Bladder microvascular endothelial cell (primary cell): ENCODE measurements at places on chromosomes 6 and 20. TPM values are rescaled to one million over a fixed set of nuclear protein-coding genes. Genes with fewer than 3 reads are reported as not detected.

The KCNK16 gene
- total RNA-seq = not detected in 2 replicates

The HLA-DRB1 gene
- total RNA-seq = 4.2 and 55.4 TPM in 2 replicates

The HUS1B gene
- total RNA-seq = 0.65 and 3.7 TPM in 2 replicates

The TPX2 gene
- total RNA-seq = 25.2 and 35.5 TPM in 2 replicates

The ENPP5 gene
- total RNA-seq = not detected in 2 replicates

The REM1 gene
- total RNA-seq = 0.06 TPM in 1 of 2 replicates, not detected in the other

The PNPLA1 gene
- not detected in 2 replicates for total RNA-seq

The OR12D3 gene
- not detected in 2 replicates for total RNA-seq

The SLC17A9 gene
- 6.9 and 7.3 TPM in 2 replicates for total RNA-seq

The KHDC1L gene
- not detected in 2 replicates for total RNA-seq

The MCM9 gene
- total RNA-seq = 7.1 and 19.6 TPM in 2 replicates

The VEGFA gene
- 2.6 and 12.5 TPM in 2 replicates for total RNA-seq

The MUCL3 gene
- not detected in 2 replicates for total RNA-seq

The SIRPB1 gene
- 0.16 and 3.3 TPM in 2 replicates for total RNA-seq

The SAPCD1 gene
- 1.3 and 2.9 TPM in 2 replicates for total RNA-seq

The TNFRSF21 gene
- 8.7 and 85.3 TPM in 2 replicates for total RNA-seq

The FERMT1 gene
- 0.38 and 0.97 TPM in 2 replicates for total RNA-seq

The IP6K3 gene
- total RNA-seq = not detected in 2 replicates

The ADAM33 gene
- 0.16 TPM in 1 of 2 replicates, not detected in the other for total RNA-seq

The CRISP2 gene
- not detected in 2 replicates for total RNA-seq

The PRR18 gene
- total RNA-seq = not detected in 2 replicates

The BHLHE23 gene
- total RNA-seq = not detected in 2 replicates

The TRIM40 gene
- not detected in 2 replicates for total RNA-seq

The DAAM2 gene
- 0.16 and 0.57 TPM in 2 replicates for total RNA-seq

The GATA5 gene
- total RNA-seq = not detected in 2 replicates

The PTGIS gene
- total RNA-seq = 0.49 and 1.3 TPM in 2 replicates

The MDFI gene
- total RNA-seq = 7.1 and 22.8 TPM in 2 replicates

The EPPIN gene
- total RNA-seq = not detected in 2 replicates

The BTNL2 gene
- total RNA-seq = not detected in 2 replicates

The OTOR gene
- total RNA-seq = not detected in 2 replicates

The C4B gene
- 0.97 and 2.5 TPM in 2 replicates for total RNA-seq

The MYLK4 gene
- 0.32 and 0.38 TPM in 2 replicates for total RNA-seq

The OR2H2 gene
- not detected in 2 replicates for total RNA-seq

The LTV1 gene
- 12.6 and 27.4 TPM in 2 replicates for total RNA-seq
